H4 (cell line): ENCODE measurements at places on chromosomes 4 and X. TPM values are rescaled to one million over a fixed set of nuclear protein-coding genes. Genes with fewer than 3 reads are reported as not detected.

GRCh38 chrX:13689741-13690211 is 848 bp downstream of the RAB9A start:
- no peak for DNase-seq

GRCh38 chrX:119870626-119871131 is 854 bp downstream of the RNF113A start:
- DNase-seq, result no peak

DNA sequence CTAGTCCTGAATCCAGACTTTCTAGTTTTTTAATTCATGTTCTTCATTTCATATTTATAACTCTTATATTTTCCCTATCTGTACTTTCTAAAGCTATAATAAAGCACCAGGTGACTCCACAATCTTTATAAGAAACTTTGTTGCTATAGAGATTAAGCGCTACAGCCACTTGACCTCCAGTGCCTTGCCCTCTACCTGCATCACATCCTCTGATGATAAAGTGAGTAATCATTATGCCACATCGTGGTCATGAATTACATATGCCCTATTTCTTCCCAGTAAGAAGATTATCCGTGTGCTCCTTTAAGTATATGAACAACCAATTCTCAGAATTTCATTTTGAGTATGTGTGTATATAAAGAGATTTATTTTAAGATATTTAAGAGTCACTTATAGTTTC is 6.8 kb upstream of the DYNLT3 start:
- no peak for DNase-seq

- DNase-seq, result peak; percentile 69
Measured at GRCh38 chrX:107678957-107679740, 50.8 kb downstream of the PRPS1 start.

- no peak for DNase-seq
Measured at GRCh38 chr4:182724414-182724813, 192.8 kb downstream of the DCTD start.

DNA sequence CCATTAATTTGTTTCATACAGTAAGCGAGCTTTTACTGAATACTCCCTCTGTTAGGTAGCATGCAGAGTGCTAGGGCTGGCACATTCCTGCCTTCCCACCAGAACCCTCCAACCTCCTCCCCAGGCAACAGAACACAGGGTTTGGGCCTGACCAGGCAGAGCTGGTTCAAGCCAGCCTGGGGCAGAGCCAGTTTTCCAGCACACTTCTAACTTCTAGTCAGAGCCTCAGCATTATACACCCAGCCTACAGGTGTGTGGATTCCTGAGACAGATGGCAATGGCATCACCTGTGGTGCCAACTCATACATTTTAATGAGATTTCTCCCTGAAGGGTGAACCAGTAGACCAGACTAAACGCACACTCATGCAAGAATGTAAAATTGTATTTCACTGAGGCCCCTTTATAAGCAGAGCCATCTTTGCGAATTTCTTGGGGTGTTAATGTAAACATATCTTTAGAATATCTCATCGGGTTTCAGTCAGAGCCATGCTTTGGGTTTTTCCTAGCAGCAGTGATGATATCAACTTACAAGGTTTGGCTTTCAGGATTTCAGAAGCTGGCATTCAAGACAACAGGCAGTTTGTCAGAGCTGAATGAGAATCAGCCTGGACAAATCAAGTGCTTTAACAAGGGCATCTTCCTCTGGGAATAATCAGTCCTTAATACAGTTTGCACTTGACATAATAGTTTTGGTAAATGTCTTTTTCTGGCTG is 92.0 kb downstream of the GATB start:
- no peak for DNase-seq

DNA sequence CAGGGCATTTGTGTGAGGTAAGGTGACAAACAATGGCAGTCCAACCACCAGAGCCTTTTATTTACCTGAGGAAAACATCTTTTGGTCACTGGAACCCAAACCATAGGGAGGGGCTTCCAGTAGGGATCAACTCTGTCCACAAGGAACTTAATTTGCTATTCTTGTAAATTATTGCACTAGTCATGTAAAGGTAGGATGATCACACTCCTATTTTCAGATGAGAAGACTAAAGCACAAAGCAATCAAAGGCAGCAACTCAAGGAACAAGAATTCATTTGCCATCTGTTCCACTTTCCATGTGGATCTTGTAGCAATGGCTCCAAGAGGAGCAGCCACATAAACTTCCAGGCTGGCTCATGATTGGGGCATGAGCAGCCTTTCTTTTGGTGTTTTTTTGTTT is 35.3 kb downstream of the CD99L2 start:
- no peak for DNase-seq

DNA sequence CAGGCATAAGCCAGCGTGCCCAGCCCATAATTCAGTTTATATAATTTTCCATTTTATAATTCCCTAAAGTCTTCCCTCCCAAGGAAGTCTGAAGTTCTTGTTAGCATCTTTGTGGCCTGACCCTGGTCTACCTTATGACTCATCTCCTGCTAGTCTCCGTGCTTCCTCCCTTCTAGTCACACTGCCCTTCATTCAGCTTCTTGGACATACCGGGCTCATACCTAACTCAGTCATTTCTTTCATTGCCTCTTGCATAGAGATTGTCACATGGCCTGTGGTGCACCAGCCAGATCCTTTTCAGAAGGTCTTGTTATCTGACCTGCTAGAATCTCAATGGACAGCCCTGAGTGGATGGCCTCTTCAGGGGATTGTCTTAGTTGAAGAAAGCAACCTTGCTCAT is 22.8 kb upstream of the MAML3 start:
- DNase-seq, result peak; percentile 13

DNA sequence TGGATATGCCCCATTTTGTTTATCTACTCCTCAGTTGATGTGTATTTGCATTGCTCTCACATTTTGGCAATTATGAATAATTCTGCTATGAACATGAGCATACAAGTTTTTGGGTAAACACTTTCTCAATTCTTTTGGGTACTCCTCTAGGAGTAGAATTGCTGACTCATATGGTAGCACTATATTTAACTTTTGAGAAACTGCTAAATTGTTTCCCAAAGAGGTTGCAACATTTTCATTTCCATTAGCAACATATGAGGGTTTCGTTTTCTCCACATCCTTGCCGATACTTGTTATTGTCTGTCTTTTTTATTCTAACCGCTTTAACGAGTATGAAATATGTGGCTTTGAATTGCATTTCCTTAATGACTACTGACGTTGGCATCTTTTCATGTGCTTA is 185.4 kb downstream of the TSPAN5 start:
- DNase-seq, result no peak

DNA sequence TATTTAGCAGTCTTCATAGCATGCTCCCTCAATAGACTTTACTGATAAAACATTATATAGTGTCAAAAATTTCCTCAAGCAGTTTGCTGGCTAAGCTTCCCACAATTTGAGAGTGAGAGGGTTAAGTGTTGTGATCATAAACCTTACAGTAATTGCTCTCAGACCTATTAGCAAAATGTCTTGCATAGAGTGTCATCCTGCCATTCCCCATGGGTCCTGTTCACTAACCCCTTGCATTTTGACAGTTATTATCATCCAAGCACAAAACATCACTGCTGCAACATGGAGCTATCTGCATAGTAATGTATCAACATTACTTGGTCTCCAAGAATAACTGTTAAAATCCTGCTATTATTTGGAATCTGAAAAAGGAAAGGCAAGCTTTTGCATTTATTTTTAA is 196.1 kb upstream of the GK2 start:
- DNase-seq, result no peak

DNA sequence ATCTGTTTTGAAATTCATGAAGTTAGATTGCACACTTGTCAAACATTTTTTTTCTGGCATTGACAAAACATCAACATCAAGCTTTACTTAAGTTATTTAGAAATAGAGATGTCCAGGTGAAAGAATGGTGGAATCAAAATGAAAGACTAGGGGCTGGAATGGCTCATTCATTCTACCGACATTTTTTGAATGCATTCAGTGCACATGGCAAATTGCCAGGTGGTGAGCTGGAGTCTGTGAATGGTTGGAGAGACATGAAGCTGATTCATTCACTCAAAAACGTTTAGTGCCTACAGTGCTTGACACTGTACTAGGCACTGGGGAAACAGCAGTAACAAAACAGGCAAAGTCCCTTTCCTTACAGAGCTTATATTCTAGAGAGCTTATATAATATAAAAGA is 292.4 kb downstream of the PPP1R2C start:
- no peak for DNase-seq

DNA sequence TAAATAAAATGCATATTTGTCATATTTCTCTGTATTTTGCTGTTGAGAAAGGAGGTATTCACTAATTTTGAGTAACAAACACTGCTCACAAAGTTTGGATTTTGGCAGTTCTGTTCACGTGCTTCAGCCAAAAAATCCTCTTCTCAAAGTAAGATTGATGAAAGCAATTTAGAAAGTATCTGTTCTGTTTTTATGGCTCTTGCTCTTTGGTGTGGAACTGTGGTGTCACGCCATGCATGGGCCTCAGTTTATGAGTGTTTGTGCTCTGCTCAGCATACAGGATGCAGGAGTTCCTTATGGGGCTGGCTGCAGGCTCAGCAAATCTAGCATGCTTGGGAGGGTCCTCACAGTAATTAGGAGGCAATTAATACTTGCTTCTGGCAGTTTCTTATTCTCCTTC is 3.3 kb downstream of the HTT start:
- no peak for DNase-seq

GRCh38 chrX:10507876-10508275 is 112.5 kb downstream of the MID1 start:
- DNase-seq, result no peak

GRCh38 chr4:182000077-182000476 is 243.1 kb upstream of the TENM3 start:
- DNase-seq, result no peak

The PRR27 gene
- not detected in 2 replicates for total RNA-seq

The WDR17 gene
- total RNA-seq, result 1.7 and 3.4 TPM in 2 replicates

The SPANXD gene
- 65.9 and 74.7 TPM in 2 replicates for total RNA-seq

The TRIM61 gene
- total RNA-seq, result not detected in 2 replicates
